Left cardiac atrium (tissue), 4 donors: ENCODE measurements at places on chromosomes 6 and 20. TPM values are rescaled to one million over a fixed set of nuclear protein-coding genes. Genes with fewer than 3 reads are reported as not detected.
A peak's percentile ranks its signal among the peaks of the same experiment; 100 is the strongest.

DNA sequence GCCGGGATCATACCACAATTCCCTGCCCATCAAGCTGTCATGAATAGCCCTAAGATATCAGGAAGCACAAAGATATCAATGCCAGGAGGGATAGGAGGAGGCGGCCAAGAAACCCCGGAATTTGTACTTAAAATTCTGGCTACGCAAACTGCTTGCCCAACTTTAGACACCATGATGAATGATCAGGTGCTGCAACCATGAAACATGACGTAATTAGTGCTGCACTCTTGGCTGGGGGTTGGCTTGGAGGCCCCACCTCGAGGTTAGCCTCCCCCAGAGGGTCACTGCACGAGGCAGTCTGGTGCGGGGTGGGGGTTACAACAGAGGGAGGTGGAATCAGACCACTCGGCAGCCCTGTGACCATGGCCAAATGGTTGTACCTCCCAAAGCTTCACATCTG lies 8.9 kb downstream of the SIRPA start:
- no peak for DNase-seq

- no peak for DNase-seq
Measured at GRCh38 chr6:33607784-33608161, 13.3 kb upstream of the ITPR3 start.

DNA sequence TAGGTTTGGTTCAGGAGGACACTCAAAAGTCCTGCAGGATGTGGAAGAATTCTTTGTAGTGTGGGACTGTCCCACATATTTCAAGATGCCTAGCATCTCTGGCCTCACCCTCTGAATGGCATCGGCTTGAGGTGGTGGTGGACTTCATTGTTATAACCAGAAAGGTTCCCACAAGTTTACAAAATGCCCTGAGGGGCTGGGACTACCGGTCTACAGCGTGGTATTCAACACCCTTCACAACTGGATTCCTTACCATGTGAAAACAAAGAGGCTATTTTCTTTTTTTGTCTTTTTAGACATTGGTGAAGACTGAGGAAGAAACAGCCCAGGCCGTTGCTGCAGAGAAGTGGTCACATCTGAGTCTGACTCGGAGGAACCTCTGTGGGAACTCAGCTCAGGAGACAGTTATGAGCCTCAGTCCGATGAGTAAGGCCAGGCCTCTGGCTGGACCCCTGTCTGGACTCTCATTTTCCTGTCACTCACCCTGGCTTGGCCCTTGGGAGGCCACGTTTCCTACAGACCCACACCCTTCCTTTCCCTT lies 15.2 kb downstream of the PGBD1 start:
- DNase-seq: no peak

DNA sequence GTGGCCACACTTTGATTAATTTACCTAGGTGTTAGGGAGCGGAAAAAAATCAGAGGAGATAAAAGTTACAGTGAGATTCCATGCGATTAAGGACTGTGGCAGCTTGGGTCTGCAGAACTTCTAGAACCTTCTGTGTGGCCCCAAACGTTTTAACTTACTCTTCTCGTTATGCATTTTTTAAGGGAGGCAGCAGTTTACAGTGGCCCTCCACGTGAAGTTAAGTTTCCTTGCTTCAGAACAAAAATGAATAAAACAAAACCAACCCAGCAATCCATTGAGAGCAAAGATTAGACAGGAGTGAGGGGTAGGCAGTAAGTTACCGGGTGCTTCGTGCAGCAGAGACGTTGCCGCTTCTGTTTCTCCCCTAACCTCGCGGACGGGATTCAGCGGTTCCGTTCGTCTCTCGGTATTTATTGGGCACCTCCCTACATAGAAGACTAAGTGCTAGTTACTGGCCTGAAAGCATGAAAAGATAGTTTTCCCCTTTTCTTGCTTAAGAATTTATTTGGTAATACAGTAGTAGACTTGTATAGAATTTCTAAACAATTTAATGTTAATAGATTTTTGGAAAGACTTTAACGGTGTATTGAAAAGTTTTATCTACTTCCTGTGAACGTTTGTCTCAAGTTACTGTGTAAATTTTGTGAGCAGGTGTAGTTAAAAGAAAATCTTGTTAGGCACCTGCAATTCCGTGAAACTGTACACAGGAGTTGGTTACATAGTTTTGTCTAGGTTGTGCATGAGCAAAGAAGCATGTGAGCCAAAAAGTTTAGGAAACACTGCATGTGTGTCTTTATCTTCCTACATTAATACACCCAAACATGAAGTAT lies 1.1 kb downstream of the BAG2 start:
- no peak for DNase-seq

DNA sequence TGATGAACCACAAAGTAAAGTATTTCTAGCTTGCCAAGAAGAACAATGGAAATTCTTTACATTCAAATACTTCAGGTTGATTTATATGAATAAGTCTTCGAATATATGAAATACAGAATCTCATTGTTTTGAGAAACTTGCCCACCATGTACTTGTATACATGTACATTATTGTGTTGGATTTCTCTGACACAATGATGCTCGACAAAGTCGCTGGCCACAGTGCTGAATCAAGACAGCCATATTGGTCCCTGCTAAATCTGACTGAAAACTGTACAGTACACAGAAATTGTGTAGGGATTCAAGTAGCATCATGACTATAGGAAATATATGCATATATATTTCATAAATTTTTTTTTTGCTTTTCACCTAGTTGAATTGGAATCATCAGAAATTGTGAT lies 13.1 kb upstream of the LIN28B start:
- DNase-seq: no peak

GRCh38 chr20:35828434-35828833 lies 56.6 kb downstream of the PHF20 start:
- DNase-seq: peak; percentile 40

GRCh38 chr6:12000174-12000573 lies 11.9 kb upstream of the HIVEP1 start:
- DNase-seq: no peak

The TFAP2C gene
- total RNA-seq: 0.47 TPM

- peak; percentile 87 for DNase-seq
Measured at GRCh38 chr20:62952373-62952967, at the start of gene SLC17A9. SLC17A9 (plus strand) TSS chr20:62952709; CDS start chr20:62952831, 122 bp downstream.

The CCM2L gene
- 7.8 TPM for total RNA-seq

DNA sequence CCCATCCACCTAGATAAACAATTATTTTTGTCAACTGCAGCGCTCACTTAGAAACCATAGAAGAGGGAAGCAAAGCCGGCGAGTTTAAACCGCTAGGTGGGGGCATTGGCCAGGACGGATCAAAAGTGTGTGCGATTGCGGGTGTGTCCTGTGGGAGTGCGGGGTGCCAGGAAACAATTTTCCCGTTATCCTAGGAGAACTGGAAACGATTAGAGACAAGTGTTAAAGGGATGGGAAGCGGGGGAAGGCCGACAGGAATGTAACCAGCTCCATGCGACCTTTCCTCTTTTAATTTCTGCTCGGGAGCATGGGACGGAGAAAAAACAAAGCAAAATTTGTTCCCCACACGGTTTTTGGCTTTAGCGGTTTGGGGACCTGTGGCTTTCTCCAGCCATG lies 2.8 kb upstream of the HTR1B start:
- DNase-seq: peak; percentile 38

GRCh38 chr6:30194797-30195690 lies 18.2 kb downstream of the TRIM26 start:
- no peak for DNase-seq
